ENCODE measurements at places on chromosomes 6 and 20.

- DNase-seq: no peak
These were observed 45.0 kb upstream of the OPRM1 start for GRCh38 chr6:153994004-153994403.

GRCh38 chr6:152054441-152054840 is 247.0 kb downstream of the ESR1 start:
- no peak for DNase-seq

DNA sequence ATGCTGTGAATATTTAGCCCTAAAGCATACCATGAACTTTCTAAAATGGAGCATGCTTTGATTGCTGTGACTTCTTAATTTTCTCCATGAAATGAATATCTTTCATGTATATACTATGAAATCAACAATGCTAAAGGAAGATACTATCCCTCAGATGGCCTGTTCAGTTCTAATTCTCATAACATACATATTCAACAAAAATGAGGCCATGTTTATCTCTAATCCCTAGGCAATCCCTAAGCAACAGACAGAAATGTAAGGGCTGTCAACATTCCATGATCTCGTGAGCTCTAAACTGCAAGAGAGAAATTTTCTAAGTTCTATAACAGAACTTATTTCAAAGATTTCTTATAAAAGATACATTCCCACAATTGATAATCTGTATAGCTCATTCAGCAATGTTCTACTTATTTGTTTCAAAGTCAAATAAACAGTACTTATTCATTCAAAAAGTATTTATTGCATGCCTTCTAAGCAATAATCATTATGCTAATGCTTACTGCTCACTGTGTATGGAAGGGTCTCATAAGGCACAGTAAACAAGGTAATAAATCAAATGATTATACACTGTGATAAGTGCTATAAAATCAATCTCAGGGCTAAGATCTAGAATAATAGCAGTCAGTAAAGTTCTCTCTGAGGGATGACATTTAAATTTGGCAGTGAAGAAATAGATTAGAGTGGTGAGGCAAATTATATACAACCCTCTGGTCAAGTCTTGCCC is 492.9 kb downstream of the PHF3 start:
- peak; percentile 71 for DNase-seq

DNA sequence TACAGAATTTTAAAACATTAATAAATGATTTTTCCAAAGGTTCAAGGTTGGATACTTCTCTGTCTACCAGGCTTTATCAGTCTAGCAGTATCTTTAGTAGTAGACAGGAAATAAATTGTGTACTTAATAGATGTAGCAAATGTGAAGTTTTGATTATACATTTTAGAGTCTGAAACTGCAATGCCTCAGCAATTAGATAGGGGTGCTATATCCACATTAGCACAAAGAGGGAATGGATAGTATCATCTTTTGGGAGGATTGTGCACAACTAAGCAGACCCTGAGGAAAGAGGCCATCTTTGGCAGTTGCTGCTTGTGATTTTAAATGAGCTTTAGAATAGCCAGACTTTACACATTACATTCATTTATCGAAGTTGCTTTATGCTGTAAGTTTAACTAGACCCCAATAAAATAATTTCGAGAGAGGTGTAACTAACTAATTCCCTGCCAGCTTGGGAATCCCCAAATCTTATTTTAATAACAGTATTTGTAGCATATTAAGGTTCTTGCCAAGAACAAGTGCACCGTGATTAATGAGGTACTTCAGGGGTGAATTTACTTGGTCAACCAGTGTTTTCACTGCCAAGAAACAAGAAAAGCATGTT is 2.8 kb downstream of the KCNQ5 start:
- peak; percentile 66 for DNase-seq

GRCh38 chr6:56489559-56489958 is 153.1 kb downstream of the DST start:
- no peak for DNase-seq

DNA sequence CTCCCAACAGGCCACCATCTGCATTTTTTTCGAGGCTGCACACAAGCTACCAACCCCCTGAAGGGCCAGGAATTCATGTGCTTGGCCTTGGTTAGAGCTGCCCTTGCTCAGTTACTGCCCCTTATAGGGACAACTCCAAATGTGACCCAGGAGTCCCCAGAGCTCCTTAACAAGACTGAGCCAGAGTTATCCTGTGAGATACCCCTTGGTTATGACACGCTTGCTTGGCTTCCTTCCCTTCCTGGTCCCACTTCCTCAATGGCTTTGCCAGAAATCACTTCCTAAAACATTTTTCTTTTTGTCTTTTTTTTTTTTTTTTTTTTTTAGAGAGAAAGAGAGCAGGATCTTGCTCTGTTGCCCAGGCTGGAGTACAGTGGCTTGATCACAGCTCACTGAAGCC is 8.9 kb downstream of the TREM1 start:
- no peak for DNase-seq

DNA sequence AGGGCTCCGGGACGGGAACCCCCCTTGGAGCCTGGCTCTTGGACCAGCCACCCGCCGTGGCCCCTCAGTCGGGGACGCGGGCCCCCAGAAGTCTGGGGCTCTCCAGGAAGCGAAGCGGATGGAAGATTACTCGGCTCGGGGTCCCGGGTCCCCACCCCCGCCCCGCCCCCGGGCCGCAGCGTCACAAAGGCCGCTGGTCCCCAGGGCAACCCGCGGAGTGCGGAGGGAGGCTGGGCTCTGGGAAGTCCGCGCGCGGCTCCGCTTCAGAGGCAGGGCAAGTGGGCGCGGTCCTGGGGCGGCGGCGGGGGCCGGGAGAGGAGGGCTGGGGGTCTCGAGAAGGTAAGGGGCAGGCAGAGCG is at the start of gene FNDC11:
FNDC11 (plus strand) TSS at position 227 of the 358 bp plus-strand sequence. CDS start 1,505 bp downstream, outside the sequence.
- peak; percentile 62 for DNase-seq

DNA sequence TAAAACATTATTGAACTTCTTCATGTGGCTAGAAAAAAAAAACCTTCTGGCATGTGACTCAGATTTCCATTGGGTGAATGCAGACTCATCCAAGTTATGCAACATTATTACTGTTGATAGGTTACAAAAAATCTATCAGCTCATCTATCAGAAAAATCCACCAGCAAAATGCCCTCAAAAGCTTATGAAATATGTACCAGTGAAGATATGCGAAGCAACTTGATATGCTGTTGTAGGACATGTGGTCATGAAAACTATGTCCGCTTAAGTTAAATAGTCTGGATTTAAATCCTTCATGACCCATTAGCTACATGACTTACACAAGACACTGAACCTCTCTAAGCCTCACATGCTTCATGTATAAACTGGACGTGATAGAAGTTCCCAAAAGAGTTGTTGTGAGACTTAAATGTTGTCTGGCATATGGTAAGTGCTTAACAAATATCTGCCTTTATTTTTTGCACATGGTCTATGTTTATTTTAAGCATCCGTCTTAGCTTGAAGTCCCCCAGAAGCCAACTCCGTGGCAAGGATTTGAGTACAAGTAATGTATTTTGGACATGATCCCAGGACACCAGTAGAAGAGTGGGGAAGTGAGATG is 12.5 kb upstream of the BFSP1 start:
- DNase-seq: no peak

- no peak for DNase-seq
These were observed 74.2 kb upstream of the BMP2 start for GRCh38 chr20:6693178-6693807.

GRCh38 chr6:71979911-71980310 is 93.6 kb downstream of the RIMS1 start:
- DNase-seq: no peak

- peak; percentile 92 for DNase-seq
These were observed at the start of gene MAPK13 for GRCh38 chr6:36129941-36130666. Gene MAPK13, plus strand, starts transcription at chr6:36130513. Its CDS starts 70 bp downstream, at chr6:36130583.

- peak; percentile 93 for DNase-seq
These were observed 683.6 kb downstream of the KIF16B start for GRCh38 chr20:15889514-15890256.

DNA sequence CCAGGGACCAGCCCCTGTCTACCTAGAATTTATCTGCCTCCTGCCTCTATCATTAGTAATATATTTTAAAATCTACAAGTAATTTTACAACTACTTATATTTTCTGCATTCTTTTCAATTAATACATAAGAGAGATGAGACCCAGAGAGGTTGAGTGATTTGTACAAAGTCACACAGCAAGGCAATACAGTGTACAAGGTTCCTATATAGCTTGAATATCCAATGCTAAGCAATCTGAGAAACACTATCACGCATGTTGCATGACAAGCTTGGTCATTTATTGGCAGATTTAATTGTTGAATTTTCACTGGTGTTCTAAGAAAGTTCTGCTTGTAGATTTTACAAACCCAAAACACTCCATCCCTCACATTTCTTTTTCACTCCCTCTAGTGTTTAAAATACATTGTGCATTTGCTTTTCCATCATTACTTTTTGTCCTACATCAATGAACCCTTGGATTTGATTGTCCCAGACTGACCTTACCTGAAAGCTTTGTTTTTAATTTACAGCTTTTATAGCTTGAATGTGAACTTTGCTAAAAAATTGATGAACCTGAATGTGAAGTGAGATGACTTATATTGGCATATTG is 520.9 kb upstream of the CITED2 start:
- no peak for DNase-seq

DNA sequence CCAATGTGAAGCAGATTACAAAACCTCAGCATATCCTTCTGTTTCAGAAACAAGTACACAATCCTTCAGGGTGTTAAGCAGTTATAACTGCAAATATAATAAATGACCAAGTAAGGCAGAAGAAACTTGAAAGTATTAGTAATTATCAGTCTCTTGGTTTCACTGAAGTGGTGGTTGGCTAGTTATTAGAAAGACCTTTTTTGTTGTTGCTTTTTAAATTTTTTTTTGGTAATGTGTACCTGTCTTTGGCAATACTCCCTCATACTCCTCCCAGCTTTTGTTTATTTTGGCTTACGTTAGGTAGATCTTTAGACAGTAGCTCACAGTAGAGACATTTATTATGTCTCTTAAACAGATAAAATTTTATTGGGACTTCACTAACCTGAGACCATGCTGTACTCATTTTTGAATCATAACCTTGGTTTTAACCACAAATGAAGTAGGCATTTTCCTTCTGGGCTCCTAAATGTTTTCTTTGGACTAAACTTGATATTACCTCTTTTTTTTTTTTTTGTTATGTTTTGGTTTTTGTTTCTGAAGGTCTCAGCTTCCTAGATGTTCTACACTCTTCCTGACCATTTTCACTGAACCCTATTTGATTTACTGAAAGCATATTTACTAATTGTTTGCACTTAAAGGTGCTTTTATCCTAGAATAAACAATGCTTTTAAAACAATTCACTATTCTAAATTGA is 6.4 kb downstream of the CD2AP start:
- peak; percentile 63 for DNase-seq
